Mucosa of descending colon (tissue), 3 donors: ENCODE measurements at places on chromosomes 12 and 14. TPM values are rescaled to one million over a fixed set of nuclear protein-coding genes. Genes with fewer than 3 reads are reported as not detected.

REP15 gene
- 51.1 TPM for total RNA-seq

- no peak for DNase-seq
Observed at GRCh38 chr12:122738571-122738970, 7.9 kb upstream of the HCAR1 start.

DNA sequence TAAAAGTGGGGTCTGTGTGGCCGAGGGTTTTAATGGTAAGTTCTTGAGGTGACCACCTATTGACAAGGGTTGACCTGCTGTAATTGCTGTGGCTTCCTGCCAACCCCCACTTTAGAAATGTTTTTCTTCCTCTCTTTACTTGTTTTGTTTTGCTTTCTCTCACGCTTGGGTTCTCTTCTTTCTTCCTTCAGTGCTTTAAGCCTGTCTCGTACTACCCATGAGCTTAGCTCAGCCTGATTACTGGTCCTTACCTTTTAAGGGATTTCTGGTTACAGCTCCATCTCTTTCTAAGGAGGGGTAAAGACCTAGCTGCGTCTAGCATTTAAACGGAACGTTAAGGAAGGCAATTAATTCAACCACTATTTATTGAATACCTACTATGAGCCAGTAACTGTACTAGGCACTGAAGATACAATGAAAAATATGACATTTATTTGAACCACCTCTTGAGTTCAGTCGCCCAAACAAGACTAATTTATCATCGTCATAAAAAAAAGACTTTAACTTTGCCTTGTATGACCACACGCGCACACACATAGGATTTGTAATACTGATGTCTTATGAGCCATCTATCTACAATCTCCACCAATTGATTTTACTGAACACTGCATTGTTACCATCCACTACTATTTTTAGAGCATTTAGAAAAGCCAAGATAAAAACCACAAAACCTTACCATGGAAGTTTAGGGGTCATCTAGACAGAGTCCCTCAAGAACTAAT lies 888 bp upstream of the PPP1R12A start:
- DNase-seq: peak; percentile 62

FAM90A1 gene
- not detected for total RNA-seq

GRCh38 chr12:131371401-131372170 lies 339.3 kb upstream of the SFSWAP start:
- no peak for DNase-seq

ATF1 gene
- total RNA-seq: 39.1 TPM

- DNase-seq: no peak
Observed at GRCh38 chr12:104555648-104556047, 98.9 kb downstream of the CHST11 start.

DPPA3 gene
- total RNA-seq: not detected

GRCh38 chr12:62640910-62641448 lies 174.4 kb downstream of the MON2 start:
- no peak for DNase-seq

GRCh38 chr14:75450381-75451276 lies 22.8 kb downstream of the JDP2 start:
- DNase-seq: peak; percentile 82

RNF34 gene
- 44.4 TPM for total RNA-seq

DNA sequence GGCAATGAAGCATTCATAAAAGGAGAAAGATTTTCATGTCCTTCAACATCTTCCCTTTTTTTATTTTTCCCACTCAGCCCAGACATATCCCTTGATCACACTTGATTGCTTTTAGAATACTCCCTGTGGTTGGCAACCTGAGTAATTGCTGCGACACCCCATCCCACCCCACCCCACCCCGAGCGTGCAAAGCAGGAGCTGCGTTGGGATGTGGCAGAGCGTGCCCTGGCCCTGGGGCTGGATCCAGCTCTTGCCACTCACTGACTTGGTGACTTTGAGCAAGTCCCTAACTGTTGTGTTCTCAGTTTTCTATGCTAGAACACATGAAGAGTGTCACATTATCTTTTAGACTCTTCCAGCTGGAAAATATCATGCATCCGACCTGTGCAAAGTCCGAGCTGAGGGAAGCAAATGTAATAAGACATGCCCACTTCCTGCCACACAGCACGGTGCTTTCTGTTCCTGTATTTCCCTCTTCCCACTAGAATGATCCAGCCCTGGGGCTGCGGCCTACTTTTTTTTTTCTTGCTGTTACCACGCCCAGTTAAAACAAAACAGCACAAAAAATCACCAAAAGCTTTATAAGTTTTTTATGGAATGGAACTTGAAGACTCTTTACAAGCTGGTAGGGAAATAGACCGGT lies 4.0 kb downstream of the ASCL4 start:
- DNase-seq: peak; percentile 41

GRCh38 chr14:67999290-67999689 lies 179.7 kb downstream of the RAD51B start:
- DNase-seq: no peak

FLRT2 gene
- total RNA-seq: 7.1 TPM

- peak; percentile 47 for DNase-seq
Observed at GRCh38 chr12:15278816-15279658, 43.3 kb upstream of the PTPRO start.

- DNase-seq: no peak
Observed at GRCh38 chr12:50387972-50388478, 8.4 kb downstream of the FAM186A start.

- DNase-seq: no peak
Observed at GRCh38 chr14:72961579-72962335, 35.5 kb downstream of the DCAF4 start.

CACNA2D4 gene
- total RNA-seq: 9.3 TPM

NRL gene
- 2.3 TPM for total RNA-seq

DNA sequence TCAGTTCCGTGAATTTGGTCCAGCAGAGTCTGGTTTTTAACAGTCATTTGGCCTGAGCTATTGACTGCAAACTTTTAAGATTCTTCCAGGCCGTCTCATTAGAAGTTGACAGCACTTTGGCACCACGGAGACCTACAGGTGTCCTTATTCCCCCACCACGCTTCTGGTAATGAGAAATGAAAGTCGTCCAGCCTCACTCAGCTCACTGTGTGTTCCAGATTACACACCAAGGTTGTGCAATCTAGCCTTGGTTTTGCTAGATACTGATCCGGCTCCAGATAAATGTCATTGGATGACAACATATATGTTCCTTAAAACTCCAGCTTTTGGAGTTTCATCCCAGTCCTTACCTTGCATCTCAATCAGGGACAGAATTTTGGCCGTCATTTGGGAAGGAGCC lies 210.4 kb downstream of the CHST11 start:
- no peak for DNase-seq

PTGDR gene
- 20.9 TPM for total RNA-seq

BEGAIN gene
- total RNA-seq: 2.5 TPM

DNA sequence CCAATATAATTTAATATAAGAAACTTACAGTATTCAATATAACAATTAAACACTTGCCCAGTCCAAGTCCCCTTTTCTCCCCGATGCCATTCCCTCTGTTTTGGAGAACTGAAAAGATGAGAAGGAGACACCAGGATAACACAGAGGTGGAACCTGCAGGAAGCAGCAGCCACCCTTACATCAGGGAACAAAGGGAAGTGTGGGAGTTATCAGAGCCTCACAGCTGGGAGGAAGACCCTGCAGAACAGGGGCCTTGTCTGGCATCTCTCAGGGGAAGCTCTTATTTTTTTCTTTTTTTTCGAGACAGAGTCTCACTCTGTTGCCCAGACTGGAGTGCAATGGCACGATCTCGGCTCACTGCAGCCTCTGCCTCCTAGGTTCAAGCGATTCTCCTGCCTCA lies 52.6 kb downstream of the CALM1 start:
- no peak for DNase-seq

DNA sequence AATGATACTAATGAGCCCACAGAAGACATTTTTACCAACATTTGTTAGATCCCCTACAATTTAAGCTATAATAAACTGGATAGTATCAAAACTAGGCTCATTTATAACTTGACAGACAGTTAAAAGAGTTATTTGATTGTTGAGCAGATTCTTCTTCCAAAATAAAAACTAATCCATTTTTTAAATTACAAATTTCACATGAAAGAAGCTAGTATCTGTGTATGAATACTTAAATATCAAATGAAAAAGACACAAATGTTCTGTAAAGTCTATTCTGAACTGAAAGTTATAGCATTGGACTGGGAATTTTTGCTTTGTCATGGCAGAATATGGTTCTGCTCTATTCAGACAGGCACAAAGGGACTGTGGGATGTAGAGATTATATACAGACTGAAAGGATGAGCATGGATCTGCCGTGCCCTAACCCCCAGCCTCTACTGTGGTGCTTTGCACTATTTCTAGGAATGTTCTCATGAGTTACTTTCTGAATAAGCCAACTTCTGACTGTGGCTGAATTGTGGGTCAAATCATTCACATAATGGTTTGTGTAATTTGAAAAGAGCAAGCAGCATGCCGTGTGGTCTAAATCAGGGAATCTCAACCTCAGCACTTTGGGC lies 352.7 kb downstream of the KCNH5 start:
- no peak for DNase-seq

GRCh38 chr12:84124211-84124610 lies 788.4 kb downstream of the SLC6A15 start:
- DNase-seq: no peak

GRCh38 chr12:106919910-106920544 lies 35.7 kb upstream of the TMEM263 start:
- DNase-seq: peak; percentile 53

DNA sequence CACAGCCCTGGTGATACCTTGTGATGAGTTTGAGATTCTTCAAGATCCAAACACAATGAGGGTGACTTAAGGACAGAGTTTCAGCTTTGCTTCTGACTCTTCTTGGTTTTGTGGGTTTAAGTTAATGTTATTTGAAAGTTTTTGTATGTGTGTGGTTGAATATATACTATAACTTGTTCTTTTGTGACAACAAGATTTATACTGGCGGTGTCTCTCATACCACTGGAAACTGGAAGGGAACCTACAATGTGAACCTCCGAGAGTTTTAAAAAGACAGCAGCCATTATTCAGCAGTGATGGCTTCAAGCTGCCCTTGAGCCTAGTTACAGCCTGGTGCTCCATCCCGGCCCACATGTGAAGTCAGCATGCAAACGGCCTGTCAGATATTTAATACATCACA lies 87.9 kb upstream of the IGF1 start:
- no peak for DNase-seq

- no peak for DNase-seq
Observed at GRCh38 chr14:31235462-31235861, 27.9 kb upstream of the HECTD1 start.

DNA sequence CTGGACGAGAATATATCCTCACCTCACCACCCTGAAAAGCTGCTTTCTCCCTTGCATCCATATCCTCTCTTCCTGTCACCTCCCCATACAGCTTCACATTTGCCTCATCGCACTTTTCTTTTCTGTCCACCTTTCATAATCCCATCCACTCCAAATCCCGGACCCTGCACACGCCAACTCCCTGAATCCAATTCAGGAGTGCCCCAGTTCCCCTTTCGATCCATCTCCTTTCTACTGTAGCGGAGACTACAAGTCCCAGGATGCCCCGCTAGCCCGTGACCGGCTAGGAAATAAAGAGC lies 2.5 kb downstream of the TMEM253 start:
- DNase-seq: no peak

TSPAN9 gene
- 8.5 TPM for total RNA-seq

- DNase-seq: no peak
Observed at GRCh38 chr12:84874125-84874824, 38.3 kb downstream of the SLC6A15 start.

AGAP2 gene
- total RNA-seq: 2.2 TPM

PRB2 gene
- not detected for total RNA-seq

DNA sequence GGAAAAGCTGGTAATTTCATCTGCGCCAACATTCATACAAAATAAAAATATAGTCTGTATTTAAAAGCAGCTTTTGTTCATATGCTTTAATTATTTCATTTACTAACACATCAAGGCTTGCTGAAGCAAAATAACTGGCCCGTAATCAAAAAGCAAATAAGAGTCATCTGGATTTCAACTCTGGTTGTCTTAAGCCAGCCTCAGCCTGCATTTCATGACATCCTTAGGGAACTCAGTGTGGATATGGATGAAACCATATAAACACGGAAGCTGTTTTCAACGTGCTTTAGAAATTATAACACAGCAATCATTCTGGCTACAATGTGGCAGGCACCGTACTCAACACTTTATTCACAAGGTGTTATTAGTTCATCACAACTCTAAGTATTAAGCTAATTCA lies 852 bp downstream of the COX16 start:
- no peak for DNase-seq

DNA sequence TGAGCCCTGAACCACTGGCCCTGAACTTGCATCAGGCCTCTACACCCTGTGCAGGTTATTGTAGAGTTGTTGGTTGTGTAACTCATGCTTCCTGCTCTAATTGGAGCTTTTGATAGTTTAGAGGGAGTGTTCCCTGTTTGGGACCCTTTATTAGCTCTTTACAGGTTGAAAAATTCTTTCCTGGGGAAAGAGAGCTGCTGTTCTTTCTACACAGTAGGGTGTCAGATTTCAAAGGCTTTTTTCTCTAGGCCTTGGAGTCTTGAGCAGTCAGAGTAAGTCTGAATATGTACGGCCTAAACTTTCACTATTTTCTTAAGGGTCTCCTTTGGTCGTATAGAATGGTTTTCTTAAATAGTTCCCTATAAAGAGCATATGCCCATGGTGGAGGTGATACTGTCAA lies 60.8 kb upstream of the NEDD1 start:
- no peak for DNase-seq

DNA sequence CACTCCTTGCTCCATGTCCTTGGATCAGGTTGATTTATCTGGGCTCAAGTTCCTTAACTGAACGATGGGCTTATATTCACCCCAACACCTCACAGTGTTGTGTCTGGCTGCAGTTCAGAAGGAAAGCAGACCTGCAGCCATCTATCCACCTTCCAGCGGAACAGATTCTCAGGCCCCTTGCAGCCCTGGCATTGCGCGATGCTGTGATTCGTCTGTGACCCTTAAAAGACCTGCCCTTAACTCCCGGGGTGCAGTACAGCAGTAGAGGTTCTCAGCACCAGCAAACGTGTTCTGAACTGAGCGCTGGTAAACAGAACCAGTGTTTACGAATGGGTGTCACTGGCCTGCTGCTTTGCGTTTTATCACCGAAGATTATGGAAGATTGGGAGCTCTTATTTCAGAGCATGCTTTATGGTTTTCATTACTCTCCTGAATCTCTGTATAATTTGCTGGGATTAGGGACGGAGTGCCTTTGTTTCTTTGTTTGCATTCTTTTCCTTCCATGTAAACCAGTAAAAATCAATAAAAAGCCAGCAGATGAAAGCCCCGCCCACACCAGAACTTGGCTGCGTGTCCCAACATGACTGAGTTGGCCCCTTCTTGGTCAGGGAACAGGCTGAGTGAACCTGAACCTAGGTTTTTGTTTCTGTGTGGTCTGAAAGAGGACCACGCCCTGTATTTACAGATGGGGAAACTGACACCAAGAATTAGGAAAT lies 286.7 kb upstream of the CRY1 start:
- peak; percentile 45 for DNase-seq

GRCh38 chr12:118151755-118152154 lies 15.8 kb downstream of the PEBP1 start:
- DNase-seq: no peak

LRRIQ1 gene
- not detected for total RNA-seq

HPD gene
- 1.0 TPM for total RNA-seq

C12orf54 gene
- not detected for total RNA-seq
